Activated T-helper 1 cell treated with anti-CD3 and anti-CD28 coated beads, Interleukin-12 subunit alpha, Interleukin-12 subunit beta, Interleukin-2, Interleukin-4 antibody, amounts not matched to agents 30 ng/mL and 10 ng/mL and 1 ng/mL, durations not matched to agents 14 hours and 24 hours and 36 hours (primary cell): ENCODE measurements at places on chromosomes 6 and 20.

GRCh38 chr6:130099119-130099518 is 80.7 kb downstream of the L3MBTL3 start:
- no peak for DNase-seq

DNA sequence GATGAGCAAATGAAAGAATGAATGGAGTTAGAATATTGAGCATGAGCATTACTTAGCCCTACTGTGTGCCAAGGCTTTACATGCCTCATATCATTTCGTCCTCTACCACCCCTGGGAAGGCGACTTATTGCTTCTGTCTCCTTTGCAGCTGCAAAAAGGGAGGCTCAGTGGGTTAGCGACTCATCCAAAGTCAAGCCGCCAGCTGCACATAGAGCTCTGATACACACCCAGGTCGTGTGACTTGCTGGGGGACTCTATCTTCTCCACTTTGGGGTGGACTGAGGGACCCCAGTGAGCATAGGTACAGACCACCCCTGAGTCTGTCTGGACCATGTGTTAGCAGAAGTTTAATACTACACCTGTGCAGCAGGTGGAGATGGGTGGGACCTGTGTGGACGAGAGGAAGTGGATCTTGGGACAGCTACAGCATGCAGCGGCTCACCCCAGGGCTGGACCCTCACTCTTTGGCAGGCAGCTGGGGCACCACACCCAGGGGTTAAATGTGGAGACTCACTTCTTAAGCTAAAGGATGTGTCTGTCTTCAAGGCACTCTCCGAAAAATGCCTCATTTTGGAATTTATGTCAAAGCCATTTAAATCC is 36.2 kb upstream of the ANGPT4 start:
- DNase-seq: no peak

GRCh38 chr20:48075591-48076174 is 290.4 kb upstream of the SULF2 start:
- no peak for DNase-seq

DNA sequence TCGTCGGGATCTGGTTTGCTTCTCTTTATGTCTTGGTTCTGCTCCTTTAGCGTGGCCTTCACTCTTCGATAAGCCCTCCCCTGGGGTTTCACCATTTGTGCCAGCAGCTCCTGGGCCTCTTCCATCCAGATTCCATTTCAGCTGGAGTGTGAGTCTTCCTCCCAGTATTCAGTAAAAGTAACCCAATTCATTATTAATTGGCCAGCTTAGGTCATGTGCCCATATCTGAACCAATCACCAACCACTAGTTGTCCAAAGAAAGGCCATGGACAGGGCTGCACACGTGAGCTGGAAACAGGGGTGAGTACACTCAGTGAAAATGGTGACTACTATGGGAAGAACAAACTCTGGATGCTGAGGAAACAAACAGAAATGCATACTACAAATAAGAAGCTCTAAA is 2.8 kb upstream of the DOK5 start:
- DNase-seq: no peak

GRCh38 chr6:9161731-9162130 is 726.4 kb upstream of the SLC35B3 start:
- DNase-seq: no peak

DNA sequence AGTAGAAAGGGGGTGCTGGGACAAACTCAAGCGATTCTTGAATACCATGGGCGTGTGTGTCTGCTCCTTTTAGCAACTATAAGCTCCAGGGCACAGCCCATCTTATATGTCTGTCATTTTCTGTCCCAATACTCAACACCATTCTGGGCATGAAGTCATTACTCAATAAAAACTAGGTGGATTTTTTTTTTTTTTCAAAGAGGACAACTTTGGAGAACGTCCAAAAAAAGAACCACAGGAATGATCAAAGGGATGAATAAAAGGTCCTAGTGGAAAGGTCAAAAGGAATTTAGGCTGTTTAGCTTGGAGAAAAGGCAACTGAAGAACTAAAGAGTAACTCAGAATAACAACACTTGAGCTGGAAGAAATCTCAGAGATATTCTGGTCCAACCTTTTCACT is 24.4 kb downstream of the UQCC1 start:
- no peak for DNase-seq

GRCh38 chr6:130655586-130655985 is 171.6 kb upstream of the SMLR1 start:
- no peak for DNase-seq

- no peak for DNase-seq
Observed at GRCh38 chr6:111322145-111322544, 160.9 kb downstream of the REV3L start.

DNA sequence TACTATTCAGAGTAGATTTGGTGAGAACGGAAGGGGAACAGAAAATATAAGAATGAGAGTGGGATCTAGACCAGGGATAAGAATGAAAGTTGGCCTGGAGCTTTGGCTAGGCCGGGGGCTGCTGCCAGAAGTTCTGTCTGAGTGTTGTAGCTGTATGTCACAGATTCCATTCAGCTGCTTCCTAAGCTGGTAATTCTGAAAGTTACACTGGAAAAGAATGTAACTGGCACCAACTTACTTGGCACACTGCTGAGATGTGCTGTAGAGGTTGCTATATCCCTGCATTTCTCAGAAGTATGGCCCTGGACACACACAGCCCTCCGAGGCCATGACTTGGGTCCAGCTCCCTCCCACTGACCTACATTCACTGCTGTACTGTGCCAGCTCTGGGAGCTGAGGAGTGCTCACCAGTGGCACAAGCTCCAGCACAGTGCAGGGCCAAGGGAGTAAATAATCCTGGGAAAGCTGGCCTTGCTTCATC is 25.8 kb upstream of the TMEM217 start:
- DNase-seq: no peak

DNA sequence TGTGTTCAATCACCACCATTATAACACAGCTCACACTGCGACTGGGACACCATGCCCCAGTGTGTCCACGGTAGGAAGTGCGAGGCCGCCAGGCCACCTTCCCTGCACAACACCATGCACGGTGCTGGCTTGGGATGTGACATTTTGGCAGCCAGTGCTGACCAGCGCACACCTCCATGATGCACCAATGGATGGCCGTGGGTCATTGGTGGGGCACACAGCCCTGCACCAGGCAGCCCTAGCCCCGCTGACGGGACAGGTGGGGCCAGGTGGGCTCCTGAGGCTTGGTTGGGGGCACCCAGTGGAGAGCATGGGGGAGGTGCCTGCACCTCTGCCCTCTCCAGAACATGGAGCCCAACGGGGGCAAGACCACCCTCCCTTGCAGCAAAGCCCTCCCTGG is 18.2 kb upstream of the FRMD1 start:
- DNase-seq: no peak

- no peak for DNase-seq
Observed at GRCh38 chr6:71457929-71458328, 169.3 kb downstream of the OGFRL1 start.

DNA sequence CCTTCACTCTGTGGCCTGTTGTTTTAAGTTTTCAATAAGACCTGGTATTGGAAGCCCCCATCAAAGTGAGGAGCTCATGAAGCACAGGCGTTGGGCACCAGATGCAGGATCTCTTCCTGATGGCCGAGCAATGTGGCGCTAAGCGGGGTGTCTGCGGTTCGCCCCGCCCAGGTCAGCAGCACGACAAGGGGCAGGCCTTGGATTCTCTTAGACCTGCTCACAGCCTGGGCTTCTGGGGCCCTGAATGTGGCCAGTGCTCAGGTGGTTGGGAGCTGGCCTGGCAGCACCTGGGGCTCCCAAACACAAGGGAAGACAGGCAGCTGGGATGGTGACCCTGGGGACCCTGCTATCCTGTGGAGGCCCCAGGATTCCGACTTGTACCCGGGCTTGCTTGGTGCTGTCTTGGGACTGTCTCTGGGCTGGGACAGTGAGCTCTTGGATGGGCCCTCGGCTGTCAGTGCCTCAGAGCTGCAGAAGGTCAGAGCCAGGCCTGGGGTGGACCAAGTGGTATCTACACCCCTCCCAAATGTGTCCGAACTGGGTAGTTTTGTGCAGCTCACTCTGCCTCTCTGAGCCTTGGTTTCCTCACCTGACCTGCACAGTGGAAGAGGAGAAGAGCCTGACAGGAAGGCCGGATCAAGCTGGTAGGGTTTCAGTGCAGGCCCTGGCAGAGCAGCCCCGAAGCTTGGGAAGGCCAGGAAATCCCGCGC is 69.1 kb downstream of the PHACTR3 start:
- no peak for DNase-seq

DNA sequence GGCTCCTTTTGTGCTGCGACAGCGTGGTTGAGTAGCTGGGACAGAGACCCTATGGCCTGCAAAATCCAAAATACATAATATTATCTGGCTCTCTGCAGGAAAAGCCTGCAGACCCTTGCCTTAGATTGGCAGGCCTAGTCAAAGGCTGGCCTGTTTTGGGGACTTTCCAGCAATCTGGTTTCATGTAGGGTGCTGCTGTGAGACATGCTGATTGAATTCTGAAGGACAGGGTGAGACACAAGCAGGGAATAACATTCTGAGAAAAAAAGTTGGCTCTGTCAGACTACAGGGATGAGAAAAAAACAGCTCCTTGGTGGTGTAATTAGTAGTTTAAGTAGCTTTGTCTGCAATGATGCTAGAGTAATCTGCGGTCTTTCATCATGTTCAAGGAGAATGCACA is 402.7 kb upstream of the AGPAT4 start:
- DNase-seq: no peak

GRCh38 chr6:167849846-167850459 is 23.2 kb downstream of the AFDN start:
- DNase-seq: no peak

- DNase-seq: no peak
Observed at GRCh38 chr20:12199703-12200102, 282.0 kb downstream of the BTBD3 start.

DNA sequence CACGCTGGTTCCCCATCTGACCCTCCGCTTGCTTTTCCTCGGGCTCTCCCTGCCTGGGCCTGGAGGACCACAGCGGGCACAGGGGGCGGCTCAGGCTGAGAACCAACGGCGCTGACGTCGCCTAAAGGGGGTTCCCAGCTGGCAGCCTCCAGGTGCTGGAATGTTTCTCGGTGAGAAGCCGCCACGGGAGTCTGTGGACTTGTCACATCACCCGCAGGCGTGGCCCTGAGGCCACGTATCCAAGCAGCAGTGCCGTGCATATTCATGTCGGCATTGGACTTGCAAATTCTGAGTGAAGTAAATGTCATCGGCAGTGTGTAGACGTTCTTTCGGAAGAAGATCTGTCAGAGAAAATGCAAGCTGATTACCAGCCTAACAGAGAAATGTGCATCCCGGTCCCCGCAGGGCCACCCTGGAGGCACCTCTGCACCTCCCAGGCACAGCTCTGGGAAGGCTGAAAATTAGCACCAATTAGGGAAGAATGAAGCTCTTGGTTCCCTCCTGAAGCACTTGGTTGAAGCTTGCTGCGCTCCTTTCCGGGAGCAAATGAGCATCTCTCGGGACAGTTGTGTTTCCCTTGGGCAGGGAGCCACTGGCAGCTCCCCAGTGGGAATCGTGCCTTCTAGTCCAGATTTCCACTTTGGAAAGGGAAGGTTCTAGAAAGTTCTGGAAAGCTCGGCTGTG is 24.3 kb downstream of the NTSR1 start:
- no peak for DNase-seq

- DNase-seq: no peak
Observed at GRCh38 chr6:137223370-137224131, 4.4 kb upstream of the IFNGR1 start.

GRCh38 chr20:5687884-5688283 is 62.3 kb upstream of the SHLD1 start:
- no peak for DNase-seq

DNA sequence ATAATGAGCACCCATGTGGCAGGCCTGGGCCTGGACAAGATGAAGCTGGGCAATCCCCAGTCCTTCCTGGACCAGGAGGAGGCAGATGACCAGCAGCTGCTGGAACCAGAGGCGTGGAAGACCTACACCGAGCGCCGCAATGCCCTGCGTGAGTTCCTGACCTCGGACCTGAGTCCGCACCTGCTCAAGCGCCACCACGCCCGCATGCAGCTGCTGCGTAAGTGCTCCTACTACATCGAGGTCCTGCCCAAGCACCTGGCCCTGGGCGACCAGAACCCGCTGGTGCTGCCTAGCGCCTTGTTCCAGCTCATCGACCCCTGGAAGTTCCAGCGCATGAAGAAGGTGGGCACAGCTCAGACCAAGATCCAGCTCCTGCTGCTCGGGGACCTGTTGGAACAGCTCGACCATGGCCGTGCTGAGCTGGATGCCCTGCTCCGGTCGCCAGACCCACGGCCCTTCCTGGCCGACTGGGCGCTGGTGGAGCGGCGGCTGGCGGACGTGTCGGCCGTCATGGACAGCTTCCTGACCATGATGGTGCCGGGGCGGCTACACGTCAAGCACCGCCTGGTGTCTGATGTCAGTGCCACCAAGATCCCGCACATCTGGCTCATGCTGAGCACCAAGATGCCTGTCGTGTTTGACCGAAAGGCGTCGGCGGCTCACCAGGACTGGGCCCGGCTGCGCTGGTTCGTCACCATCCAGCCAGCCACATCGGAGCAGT is 1.9 kb downstream of the FNDC11 start:
- no peak for DNase-seq

- DNase-seq: no peak
Observed at GRCh38 chr6:23533944-23534343, 592.1 kb upstream of the NRSN1 start.

DNA sequence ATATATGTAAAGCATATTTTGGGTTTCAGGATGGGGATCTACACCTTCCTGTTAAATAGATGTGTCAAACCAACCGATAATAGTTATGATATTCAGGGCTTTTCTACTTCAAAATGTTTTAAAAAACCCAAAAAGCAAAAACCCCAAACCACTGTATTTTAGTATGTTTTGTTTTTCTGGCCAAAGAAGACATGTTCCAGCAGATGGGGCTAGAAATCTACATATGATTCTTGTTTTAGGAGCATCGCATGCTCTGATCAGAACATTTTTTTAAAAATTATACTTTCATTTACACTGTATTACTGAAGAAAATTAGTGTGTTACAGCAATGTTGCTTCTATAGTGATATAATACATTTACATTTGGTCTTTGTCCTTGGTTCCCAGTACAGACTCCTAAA is 11.0 kb downstream of the RMND1 start:
- no peak for DNase-seq

GRCh38 chr6:163413345-163414116 is 987 bp upstream of the QKI start:
- peak; percentile 89 for DNase-seq

DNA sequence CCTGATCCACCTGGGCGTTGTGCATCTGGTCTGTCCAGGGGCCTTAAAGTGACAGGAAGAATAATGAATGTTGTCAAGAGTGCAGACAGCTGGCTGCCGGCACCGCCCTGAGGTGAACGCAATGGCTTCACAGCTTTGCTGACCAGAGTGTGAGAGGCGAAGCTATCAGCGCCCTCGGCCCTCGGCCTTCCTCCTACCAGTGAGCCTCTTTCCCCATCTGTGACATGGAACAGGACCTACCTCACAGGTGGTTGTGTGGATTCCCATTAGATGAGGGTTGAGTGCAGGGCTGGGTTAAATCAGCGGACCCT is 54.8 kb downstream of the CTCFL start:
- no peak for DNase-seq
